ENCODE measurements at places on chromosomes 3 and 15.

GRCh38 chr15:49314716-49315115, 108.3 kb upstream of the FGF7 start:
- no peak for DNase-seq

DNA sequence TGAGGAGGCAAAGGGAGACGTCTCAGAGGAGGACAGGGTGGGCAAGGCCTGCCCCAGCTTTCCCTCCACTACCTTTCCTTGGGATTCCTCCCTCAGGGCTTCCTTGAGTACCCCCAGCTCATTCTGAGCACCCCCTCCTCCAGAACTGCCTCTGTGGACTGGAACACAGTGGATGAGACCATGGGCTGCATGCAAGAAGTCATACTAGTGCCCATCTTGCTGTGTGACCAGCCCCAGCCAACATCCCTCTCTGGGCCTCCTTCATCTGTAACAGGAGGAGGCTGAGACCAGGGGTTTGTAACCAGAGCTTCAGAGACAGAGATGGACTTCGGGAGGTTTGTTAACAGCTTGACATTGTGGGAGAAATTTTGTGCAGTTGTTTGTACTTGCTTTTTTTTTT, 25.6 kb downstream of the FEM1B start:
- DNase-seq, result no peak

GRCh38 chr3:63909431-63909830, 2.8 kb downstream of the SCAANT1 start:
- peak; percentile 45 for DNase-seq

DNA sequence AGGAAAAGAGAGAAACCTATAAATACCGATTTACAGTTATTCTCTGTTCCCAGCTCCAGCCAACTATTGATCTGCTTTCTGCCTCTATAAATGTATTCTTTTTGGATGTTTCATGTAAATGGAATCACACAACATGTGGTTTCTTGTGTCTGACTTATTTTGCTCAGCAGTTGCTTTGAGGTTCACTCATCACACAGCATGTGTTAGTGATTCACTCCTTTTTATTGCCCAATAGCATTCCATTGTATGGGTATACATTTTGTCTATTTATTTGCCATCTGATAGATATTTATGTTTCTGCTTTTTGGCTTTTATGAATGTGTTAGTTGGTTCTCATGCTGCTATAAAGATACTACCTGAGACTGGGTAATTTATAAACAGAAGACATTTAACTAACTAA, 23.6 kb downstream of the CCR1 start:
- peak; percentile 64 for DNase-seq

- DNase-seq, result peak; percentile 77
Measured at GRCh38 chr15:69758810-69759790, 306.5 kb downstream of the RPLP1 start.

DNA sequence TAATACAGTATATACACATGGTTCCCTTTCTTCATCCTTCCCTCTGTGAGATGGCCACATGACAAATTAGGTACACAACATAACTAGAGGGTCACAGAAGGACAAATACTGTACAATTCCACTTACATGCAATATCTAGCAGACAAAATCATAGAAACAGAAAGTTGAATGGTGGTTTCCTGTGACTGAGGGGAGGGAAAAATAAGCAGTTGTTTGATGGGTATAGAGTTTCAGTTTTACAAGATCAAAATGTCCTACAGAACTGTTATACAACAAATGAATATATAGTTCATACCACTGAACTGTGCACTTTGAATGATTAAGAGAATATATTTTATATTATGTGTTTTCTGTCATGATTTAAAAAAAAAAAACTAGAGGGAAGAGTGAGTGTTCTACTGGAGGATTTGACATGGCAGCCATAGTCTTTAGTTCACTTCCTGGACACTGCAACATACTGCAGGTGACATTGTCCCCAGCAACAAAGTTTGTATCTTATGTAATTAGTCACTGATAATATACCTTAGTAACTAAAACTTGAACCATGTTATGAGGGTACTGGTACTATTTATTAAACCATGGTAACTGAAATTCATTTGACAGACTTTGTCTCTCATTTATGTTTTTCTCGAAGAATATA, 37.2 kb downstream of the CCDC54 start:
- DNase-seq, result no peak

DNA sequence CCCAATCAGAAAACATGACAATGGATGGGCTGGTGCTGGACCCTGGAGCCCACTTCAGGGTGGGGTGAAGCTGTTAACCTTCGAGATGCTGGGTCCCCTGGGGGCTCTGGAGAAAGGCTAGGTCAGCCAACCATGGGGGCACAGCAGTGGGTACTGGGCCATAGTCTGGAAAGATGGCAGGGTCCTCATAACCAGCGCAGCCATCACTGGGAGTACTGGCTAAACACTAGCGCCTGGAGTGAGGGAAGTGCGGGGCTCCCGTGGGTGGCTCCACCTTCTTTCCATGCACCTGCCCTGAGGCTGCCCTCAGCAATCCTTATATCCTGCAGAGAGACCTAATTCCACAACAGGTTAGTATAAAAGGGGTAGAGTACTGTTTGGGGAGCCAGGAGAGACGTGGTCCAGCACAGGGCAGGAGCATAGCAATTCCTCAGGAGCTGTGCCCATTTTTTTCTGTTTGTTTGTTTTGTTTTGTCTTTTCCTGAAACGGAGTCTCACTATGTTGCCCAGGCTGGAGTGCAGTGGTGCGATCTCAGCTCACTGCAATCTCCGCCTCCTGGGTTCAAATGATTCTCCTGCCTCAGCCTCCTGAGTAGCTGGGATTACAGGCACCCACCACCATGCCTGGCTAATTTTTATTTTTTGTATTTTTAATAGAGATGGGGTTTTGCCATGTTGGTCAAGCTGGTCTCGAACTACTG, 122.6 kb upstream of the MEF2A start:
- DNase-seq, result no peak
